Neural crest cell (in vitro differentiated cells): ENCODE measurements at places on chromosomes 12 and 14.

DNA sequence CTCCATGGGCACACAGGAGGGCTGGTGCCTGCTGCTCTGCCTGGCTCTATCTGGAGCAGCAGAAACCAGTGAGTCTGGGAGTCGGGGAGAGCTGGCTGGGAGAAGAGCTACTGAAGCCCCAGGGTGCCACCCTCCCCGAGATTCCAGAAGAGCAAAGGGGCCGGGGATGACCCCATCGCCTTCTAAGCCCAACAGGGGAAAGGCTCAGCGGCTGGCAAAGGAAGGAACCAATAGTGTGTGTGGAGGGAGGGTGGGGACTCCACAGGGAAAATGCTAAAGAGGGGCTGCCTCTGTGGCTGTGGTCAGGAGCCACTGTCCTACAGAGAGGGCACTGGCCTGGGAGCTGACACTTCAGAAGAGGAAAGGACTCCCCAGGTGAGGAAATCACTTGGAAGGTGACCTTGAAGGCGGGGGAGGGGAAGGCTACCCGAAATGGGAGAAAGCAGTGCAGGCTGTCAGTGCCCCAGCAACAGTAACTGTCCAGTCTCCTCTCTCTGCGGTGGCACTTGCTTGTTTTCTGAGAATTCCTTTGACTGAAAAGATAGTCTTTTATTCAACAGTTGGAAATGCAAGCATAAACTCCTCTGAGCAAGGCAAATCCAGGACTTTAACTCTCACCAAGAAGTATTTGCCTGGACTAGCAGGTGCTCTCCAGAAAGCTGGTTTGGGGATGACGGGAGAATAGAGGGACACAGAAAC is 552 bp downstream of the TAPBPL start:
- DNase-seq, result no peak

- DNase-seq, result no peak
These were observed 30.3 kb downstream of the TRIP11 start for GRCh38 chr14:92009604-92010003.

GRCh38 chr12:85147331-85147730 is 111.2 kb downstream of the LRRIQ1 start:
- no peak for DNase-seq

DNA sequence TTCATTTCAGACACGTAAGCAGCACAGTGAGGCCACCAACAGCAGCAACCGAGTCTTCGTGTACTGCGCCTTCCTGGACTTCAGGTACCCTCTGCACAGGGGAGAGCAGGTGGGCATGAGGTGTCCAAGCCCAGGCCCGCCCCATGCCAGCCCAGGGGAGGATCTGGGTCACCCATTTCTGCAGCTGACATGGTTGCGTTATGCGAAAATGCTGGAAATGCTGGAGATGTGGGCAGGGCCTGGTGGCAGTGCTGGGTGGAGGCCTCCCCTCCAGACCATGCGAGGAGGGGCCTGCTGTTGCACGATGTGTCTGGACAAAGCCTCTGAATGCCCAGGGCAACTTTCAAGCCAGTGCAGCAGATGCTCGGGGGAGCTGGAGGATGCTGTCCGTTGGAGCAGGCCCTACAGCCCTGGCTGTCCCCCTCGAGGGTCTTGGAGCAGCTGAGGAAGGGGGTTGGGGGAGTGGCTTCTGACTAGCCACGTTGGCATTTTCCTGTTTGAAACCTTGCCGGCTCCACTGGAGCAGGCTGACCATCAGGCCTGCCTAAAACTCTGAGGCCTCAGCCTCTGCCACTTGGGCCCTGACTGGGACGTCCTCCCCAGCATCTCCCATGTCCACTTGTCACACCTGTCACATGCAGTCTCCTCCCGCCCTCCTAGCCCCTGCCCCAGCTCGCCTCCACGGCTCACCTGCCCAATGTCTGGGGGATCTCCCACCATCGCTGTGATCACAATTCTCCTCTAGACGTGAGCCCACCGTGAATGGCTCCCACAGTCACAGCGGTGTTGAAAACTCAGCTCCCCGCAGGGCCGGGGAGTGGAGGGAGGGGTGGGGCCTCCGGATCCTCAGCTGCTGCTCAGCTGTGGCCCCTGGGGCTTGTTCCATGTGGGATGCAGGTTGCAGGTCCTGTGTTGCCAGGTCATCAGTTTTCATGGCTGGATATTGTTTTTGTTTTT is 123.4 kb downstream of the ADGRD1 start:
- no peak for DNase-seq

DNA sequence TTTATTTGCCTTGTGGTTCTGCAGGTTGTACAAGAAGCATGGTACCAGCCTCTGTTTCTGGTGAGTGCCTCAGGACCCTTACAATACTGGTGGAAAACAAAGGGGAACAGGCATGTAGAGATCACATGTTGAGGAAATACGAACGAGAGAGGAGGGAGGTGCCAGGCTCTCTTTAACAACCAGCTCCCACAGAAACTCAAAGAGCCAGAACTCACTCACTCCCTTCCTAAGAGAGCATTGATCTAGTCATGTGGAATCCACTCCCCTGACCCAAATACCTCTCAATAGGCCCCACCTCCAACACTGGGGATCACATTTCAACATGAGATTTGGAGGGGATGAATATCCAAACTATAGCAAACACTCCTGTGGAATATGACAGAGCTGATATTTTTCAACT is 938.0 kb downstream of the GALC start:
- DNase-seq, result no peak

GRCh38 chr12:121166356-121166755 is 33.7 kb downstream of the P2RX7 start:
- no peak for DNase-seq

DNA sequence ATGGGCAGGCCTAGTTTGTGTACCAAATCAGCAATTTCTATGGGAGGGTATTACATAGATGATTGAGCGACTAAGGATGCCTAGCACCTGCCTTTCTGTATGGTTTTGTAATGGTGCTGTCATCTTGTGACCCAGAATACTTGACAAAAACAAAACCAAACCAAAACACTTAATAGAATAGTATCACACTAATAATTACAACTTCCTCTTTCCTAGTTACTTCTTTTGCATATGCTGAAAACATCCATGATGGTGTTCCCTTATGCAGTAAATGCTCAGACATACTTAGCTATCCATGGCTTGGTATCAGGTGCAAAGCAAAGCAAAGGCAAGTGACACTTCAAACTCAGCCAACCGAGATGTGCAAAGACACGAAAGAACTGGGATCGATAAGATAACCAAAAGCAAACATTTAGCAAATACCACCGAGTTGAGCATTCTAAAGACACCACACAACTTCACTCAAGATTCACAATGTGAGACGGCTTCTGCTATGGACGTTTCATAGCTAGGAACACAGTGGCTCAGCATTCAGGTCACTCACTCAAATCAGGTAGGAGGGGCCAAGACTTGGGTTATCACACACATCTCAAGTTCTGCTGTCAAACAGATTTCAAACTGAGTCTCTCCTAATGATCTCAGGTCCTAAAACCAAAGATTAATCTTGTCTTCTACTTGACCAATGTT is 24.3 kb downstream of the PPP1CC start:
- DNase-seq, result no peak

DNA sequence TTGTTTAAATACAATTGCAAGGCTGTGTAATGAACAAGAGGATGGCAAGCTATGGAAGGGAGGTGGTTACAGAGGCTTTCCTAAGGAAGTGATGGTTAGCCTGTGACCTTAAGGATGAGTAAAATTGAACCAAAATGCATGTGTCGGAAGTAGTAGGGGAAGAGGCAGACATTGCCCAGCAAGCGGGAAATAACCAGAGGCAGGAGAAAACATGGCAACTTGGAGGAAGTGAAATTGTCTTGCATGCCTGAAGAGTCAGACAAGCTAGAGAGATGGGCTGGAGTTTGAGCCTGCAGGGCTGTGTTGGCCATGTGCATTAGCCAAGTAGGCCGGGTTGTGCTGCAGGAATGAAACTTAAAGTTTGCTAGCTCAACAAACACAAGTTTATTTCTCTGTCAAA is 96.2 kb downstream of the BTG1 start:
- DNase-seq, result no peak

DNA sequence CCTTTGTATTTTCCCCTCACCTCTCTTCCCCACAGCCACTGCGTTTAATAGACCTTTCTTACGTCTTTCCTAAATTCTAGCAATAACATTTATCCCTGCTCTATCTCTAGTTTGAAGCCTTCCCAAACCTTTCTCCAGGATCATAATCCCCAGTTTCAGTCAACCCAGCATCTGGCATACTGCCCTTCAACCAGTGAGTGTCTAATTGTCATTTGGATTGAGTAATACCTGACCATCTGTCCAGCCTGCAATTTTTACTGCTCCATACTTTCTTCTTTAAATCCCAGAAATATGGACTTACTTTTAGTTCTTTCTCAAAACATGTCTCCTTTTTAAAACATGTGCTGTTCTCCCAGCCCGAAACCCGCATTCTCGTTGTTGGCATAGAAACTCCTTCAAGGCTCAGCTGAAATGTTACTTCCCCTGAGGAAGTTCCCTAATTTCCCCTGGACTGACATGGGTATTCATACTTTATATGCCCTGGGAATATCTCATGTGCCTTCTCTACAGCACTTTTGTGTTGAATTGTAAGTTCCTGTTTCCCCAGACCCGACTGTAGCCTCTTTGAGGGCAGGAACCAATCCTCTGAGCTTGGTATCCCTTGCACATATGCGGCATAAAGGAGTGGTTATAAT is 65.1 kb upstream of the ETV6 start:
- DNase-seq, result no peak

- no peak for DNase-seq
These were observed 116.4 kb downstream of the DICER1 start for GRCh38 chr14:95040708-95041476.

- no peak for DNase-seq
These were observed 1.2 kb upstream of the HIGD1C start for GRCh38 chr12:50951112-50951511.

DNA sequence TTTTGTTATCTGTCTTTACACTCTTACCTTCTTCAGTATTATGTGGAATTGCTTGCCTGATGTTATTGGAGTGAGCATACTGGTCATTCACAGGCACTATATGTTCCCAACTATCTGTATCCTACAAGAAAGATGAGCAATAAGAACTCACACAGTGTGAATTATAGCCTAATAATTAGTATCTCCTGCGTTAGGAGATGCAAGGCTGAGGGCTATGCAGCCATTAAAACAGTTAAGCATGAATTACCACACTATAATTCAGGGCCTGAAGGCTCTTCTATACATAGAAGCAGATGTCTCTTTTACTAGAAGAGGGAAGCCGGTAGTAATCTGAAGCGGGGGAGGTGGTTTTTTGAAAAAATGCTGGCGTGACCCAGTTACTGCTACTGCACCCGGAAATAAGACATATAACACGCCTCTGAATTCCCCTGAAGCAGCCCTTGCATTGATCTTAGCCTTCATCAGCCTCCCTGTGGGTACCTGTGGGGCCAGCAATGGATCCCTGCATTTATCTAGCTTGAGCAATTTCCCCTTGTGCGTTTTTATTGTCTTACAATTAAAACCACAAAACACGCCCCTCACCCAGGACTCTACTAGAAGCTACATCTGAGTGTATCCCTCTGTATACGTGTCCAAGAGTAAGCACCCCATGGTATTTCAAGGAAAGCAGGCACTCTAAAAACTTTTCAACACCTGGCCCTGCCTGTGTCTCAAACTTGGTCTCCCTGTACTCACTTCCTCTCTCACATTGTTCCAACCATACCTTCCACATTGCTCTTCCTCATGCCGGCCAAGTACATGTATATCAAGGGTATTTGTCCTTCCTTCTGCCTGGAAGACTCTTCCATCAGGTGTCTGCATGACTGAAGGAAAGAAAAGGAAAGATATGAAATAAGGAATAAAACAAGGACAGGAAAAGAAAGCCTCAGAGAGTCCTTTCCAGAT is 210.9 kb upstream of the ARID2 start:
- no peak for DNase-seq

GRCh38 chr14:42715316-42715715 is 1108.6 kb downstream of the LRFN5 start:
- DNase-seq, result no peak

GRCh38 chr14:76920331-76921087 is 94.3 kb downstream of the LRRC74A start:
- no peak for DNase-seq

DNA sequence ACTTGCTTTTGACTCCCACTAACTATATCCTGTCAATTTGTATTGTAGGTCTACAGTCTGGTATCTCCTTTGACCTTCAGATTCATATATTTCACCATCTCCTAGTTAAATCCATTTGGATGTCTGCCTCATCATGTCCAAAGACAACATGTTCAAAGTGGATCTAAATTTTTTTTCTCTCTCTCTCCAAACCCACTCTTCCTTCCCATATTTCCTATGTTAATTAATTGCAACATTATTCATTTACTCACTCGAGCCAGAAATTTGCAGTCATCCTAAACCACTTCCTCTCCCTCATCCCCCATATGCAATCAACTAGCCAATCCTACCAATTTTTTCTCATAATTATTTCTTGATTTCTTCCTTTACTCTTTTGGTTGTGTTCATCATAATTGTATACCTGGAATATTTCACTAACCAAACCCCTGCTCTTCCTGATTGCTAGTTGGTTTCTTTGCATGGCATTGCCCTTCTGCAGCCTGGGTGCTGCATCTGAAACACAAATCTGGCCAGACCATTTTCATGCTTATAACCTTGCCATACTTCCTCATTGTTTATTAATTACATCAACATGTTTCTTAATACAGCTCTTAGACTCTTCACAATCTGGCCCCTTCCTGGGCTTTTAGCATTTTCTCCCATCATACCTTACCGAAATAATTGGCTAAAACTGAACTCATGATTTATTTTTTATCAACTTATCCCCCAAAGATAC is 442.2 kb downstream of the ADAMTS20 start:
- DNase-seq, result no peak

GRCh38 chr12:6532927-6533652 is 1.2 kb upstream of the GAPDH start:
- peak; percentile 73 for DNase-seq

- no peak for DNase-seq
These were observed 697.9 kb downstream of the DIO2 start for GRCh38 chr14:79513446-79513845.

DNA sequence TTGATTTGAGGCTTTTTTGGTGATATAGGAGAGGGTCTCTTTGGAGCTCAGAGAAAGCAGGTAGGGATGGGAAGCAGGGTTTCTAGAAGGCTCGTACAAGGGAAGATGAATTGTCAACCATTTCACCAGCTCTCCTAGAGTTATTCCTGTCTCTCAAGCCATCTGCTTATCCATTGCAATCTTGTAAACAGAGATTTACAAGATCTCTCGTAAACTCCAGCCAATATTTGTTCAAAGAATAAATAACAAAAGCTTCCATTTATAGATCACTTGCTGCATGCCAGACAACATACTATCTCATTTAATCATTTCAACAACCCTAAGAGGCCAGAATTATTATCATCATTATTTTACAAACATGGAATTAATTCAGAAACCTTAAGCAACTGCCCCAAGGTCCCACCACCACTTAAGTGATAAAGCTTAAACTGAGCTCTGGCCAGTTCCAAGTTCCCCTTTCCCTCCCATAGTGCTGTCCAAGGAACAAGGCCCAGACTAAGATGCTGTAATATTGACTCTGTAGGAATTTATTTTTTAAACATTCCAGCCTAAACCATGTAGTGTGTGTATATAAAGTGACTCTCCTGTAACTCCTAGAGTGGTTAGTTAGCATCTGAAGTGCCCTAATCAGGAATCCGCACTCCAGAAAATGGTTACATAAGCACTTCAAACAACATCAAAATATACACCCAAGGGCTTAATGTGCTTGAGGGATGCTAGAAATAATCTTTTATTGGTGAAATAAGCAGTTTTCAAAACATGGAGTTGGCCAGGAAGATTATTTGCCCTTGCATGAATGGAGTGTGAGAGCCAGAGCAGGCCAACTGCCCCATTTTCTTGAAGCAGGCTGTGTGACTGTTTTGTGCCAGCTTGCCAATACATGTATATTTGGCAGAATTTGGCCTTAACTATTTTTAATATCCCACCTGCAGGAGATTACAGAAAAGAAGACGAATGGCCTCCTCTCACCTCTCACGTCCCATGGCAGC is 2.8 kb upstream of the PLEKHH1 start:
- DNase-seq, result no peak
